Right renal cortex interstitium (tissue), 3 donors: ENCODE measurements at places on chromosomes 11 and 22.

DNA sequence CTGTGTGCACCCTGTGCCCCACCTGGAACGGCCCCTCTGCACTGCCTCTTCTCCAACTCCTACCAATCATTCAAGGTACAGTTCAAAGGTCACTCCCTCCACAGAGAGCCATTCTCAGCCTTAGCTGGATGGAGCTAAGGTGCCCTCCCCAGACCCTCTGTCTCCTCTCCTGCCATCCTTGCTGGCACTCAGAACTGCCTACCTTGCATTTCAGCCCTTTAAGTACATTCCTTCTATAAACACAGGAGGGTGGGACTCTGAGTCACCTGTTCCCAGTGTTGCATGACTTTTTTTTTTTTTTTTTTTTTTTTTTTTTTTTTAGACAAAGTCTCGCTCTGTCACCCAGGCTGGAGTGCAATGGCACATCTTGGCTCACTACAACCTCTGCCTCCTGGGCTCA lies 8.6 kb downstream of the TTLL1 start:
- DNase-seq: no peak

GRCh38 chr22:47409539-47410275 lies 647.3 kb downstream of the TBC1D22A start:
- no peak for DNase-seq

DNA sequence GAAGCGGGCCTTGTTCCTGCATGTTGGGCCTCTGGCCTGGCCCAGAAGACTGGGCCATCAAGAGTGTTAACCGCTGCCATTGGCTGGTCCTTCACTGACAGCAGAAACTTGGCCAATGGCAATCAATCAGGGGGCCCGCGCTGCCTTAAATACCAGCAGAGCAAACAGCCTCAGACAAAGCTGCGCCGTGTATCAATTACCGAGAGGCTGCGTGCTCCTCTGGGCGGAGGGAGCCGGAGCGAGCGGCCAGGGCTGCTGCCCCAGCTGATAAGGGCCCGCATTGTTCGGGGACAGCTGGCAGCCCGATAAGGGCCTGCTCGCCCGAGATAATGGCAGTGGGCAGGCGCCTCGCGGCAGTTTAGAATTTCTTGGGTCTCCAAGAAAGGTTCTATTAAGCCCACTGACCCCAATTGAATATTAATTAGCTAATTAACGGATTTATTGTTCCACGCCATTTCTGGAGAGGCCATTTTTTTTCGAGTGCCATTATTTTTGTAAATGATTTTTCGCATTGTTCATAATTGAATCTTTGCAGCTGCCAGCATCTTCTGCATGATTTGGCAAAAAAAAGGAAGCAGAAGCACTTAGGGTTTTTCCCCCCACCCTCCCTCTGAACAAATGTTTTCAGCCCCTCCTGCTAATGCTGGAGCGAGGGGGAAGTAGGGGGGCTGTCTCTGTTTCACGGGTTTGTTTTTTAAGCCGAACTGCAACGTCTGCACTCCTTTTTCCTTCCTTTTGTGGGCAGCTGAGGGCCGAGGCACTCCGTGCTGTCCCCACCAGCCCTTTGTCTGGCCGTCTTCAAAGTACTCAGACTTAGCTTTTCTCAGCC lies 37.6 kb upstream of the RIC3 start:
- DNase-seq: no peak

GRCh38 chr22:40597526-40598430 lies 38.7 kb downstream of the MRTFA start:
- no peak for DNase-seq

DNA sequence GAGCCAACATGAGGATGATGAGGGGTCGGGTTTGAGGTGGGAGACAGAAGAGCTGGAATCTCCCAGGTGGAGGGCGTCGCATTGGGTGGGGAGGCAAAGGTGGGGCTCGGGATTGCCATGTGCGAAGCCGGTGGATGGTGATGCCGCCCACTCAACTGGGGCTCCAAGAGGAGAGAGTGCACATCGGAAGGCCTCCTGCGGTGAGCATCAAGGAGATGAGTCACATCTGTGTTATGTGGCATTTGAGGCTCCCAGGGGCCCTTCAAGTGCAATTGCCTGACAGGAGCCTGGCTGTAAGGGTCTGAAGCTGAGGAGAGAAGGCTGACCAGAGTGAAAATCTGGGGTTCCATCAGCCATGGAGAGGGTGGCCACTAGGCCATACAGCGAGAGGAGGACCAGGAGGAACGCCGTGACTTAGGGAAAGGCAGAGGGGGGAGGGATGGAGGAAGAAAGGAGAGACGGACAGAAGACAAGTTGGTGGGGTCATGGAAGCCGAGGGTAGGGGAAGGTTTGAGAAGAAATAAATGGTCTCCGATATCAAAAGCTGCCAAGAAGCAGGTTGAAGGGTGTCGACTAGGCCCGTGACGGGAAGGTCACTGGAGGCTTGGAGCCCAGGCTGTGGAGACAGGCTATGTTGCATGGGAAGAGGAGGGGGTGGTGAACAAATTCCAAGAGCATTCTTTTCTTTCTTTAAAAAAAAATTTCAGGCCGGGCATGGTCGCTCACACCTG lies 21.3 kb downstream of the RASD2 start:
- no peak for DNase-seq

GRCh38 chr11:69876013-69876412 lies 56.8 kb upstream of the FGF3 start:
- DNase-seq: no peak

- no peak for DNase-seq
Observed at GRCh38 chr11:1036303-1036923, at the start of gene MUC6. Gene MUC6, minus strand, starts transcription at chr11:1036718. Its CDS starts 63 bp downstream, at chr11:1036655.

DNA sequence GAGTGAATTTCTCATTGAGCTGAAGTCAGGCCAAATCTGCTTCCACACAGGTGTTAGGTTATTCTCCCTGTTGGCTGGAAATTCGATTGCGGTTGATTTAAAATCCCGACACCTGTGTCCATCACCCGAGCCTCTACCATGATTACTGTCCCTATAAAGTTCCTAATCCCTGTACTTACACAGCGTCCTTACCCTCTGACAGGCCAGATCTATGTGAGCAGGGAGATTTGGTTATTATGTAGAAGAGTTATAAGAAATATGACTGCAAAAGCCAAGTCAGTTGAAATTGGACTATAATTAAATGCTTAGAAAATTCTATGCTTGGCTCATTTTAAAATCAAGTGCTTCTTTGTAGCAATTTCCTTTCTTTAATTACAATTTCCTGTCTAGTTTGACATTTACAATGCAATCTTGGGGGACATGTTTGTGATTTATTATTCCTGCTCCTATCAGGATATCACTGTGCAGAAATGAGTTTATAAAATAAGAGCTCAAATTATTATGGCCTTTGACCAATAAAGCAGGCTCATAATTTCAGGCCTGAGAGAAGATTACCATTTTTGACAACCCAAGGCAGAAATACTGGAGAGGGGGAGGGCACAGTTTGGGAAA lies 32.5 kb upstream of the LMO1 start:
- DNase-seq: no peak

DNA sequence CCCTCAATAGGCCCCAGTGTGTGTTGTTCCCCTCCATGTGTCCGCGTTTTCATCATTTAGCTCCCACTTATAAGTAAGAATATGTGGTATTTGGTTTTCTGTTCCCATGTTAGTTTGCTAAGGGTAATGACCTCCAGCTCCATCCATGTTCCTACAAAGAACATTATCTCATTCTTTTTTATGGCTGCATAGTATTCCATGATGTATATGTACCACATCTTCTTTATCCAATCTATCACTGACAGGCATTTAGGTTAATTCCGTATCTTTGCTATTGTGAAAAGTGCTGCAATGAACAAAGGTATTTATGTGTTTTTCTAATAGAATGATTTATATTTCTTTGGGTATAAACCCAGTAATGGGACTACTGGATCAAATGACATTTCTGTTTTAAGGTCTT lies 42.1 kb downstream of the SLC36A4 start:
- DNase-seq: no peak

DNA sequence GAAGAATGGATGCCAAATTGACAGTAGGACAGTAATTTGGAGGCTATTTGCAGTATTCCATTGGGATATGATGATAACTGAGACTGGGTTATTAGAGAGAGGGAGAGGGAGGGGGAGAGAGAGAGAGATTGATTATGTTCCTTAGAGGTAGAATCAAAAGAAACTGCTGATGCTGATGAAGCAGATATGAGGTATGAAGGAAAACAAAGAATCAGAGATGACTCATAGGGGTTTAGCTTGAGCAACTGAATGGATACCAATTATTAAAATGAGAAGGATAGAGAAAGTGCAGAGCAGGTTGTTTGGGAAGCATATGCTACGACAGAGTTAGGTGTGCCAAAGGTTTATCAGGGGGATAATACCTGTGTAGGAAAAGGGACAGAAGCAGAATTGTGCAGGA lies 12.8 kb upstream of the NUCB2 start:
- DNase-seq: no peak
